Thymus (tissue), 14 donors: ENCODE measurements at places on chromosomes 3 and 15. TPM values are rescaled to one million over a fixed set of nuclear protein-coding genes. Genes with fewer than 3 reads are reported as not detected.

The EPHA6 gene
- total RNA-seq, result 1.3 TPM

The PFN2 gene
- 23.6 TPM for total RNA-seq

The GOLGA6B gene
- total RNA-seq, result not detected

The RARRES1 gene
- total RNA-seq, result 2.4 TPM

The CCDC51 gene
- total RNA-seq, result 17.8 TPM

The SPSB4 gene
- total RNA-seq, result 0.47 TPM

The SHC4 gene
- total RNA-seq, result 0.94 TPM

The SEMA3B gene
- 0.66 TPM for total RNA-seq

The ARMC8 gene
- total RNA-seq, result 39.6 TPM

The CCDC9B gene
- 0.28 TPM for total RNA-seq

The PIF1 gene
- 8.0 TPM for total RNA-seq

The TUSC7 gene
- total RNA-seq, result not detected

The PLSCR2 gene
- total RNA-seq, result 0.28 TPM

The CYP1A1 gene
- total RNA-seq, result 0.09 TPM

The DNASE1L3 gene
- total RNA-seq, result 52.0 TPM

The SELENOS gene
- 26.4 TPM for total RNA-seq

The WDR93 gene
- 0.09 TPM for total RNA-seq

The FAM43A gene
- total RNA-seq, result 3.7 TPM

The PAK6 gene
- 0.38 TPM for total RNA-seq

The RTP4 gene
- 9.3 TPM for total RNA-seq

The CAND2 gene
- 0.42 TPM for total RNA-seq

The CLDN1 gene
- 9.5 TPM for total RNA-seq

The ANKRD63 gene
- not detected for total RNA-seq

The NR2E3 gene
- 0.05 TPM for total RNA-seq

The GCHFR gene
- 57.0 TPM for total RNA-seq

The PIERCE2 gene
- total RNA-seq, result 1.9 TPM

The ALG3 gene
- 12.6 TPM for total RNA-seq

The AADAC gene
- total RNA-seq, result 0.19 TPM

The SLC2A2 gene
- not detected for total RNA-seq

The NPAP1 gene
- total RNA-seq, result under 0.01 TPM

The SCAANT1 gene
- not detected for total RNA-seq

The SCN11A gene
- total RNA-seq, result 0.38 TPM

The PIAS1 gene
- total RNA-seq, result 26.2 TPM

The DLEC1 gene
- 0.09 TPM for total RNA-seq

The CD200 gene
- total RNA-seq, result 20.0 TPM

The TP63 gene
- total RNA-seq, result 17.3 TPM

The HYAL1 gene
- 0.09 TPM for total RNA-seq

The C3orf85 gene
- not detected for total RNA-seq

The WNT5A gene
- 2.9 TPM for total RNA-seq

The LRRC31 gene
- total RNA-seq, result 0.09 TPM

The PP2D1 gene
- not detected for total RNA-seq

The DENND6A gene
- total RNA-seq, result 17.4 TPM

The MORC1 gene
- total RNA-seq, result 0.05 TPM

The MDFIC2 gene
- not detected for total RNA-seq

The SERINC4 gene
- 0.05 TPM for total RNA-seq
